ENCODE measurements at places on chromosomes 7 and 10.

DNA sequence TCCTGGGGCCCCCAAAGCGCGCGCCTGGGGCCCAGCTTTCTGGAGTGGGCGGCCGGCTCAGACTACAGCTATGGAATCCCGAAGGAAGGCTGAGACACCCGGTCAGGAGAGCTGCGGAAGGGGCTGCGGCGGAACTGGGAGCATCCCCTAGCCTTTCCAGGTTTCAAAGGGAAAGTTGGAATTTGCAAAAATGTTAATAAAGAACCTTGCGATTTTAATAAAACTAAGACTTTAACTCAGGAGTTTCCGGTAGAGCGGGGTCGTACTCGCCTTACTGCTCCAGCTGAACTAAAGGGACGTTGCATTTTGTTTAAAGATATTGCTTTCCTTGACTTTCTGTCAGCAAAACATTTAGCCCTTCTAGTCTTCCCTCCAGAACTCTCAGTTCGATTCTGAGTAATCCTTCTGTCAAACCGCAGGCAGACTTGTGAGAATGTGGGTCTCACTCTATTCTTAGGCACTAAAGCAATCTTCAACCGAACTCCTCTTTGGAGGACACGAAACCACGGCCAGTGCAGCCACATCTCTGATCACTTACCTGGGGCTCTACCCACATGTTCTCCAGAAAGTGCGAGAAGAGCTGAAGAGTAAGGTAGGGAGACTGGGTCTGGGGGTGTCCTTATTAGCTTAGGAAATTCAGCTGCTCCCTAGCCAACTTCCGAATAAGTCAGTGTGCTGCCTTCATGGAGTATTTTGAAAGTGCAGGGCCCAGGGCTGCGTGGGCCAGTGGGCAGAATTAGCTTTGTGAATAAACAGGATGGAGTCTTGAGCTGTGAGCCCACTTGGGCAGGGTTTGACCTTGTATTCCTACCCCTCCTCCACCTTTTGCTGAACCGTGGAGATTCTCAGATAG is 1.9 kb downstream of the CYP26A1 start:
- no peak for DNase-seq

- DNase-seq = no peak
Measured at GRCh38 chr10:14173391-14173705, 157.4 kb downstream of the FRMD4A start.

DNA sequence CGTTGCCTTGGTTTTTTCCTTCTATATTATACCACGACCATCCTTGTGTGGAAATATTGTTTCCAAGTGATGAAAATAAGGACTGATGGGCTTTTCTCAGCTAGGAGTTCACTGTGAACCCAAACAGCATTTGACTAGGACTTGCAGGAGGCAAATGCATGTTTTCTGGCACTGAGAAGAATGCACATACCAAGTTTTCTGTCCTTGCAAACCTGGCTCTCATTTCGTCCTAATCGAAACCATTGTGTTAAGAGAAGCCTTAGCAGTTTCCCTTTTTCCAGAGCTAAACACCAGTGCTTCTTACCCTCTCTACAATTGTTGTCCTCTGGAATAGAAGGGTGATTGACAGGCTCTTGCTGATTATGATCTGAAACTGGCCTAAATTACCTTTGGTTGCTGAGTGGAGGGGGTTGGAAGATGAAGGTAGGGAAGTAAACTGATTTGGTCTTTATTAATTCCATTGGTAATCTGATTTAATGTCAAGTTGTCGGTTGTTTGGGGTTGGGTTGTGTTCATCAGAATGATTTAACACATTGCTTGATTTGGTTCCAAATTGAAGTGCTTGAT is 33.1 kb upstream of the ELMO1 start:
- DNase-seq = no peak

- DNase-seq = peak; percentile 4
Measured at GRCh38 chr7:103134836-103135554, 13.9 kb downstream of the NAPEPLD start.

DNA sequence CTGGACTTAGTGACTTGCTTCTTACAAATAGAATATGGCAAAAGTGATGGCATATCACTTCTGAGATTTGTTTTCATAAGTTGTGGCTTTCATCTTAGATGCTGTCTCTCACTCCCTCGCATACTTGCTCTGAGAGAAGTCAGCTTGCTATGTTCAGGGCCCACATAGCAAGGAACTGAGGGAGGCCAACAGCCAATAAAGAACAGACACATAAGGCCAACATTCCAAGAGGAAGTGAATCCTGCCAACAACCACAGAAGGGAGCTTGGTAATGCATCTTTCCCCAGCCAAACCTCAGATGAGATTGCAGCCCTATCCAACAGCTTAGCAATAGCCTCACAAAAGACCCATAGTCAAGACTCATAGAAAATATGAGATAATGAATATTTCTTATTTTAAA is 39.2 kb upstream of the DMTF1 start:
- no peak for DNase-seq

GRCh38 chr10:50566150-50566549 is 57.6 kb downstream of the SGMS1 start:
- no peak for DNase-seq

- no peak for DNase-seq
Measured at GRCh38 chr7:48110868-48111267, 21.8 kb downstream of the UPP1 start.

- DNase-seq = peak; percentile 52
Measured at GRCh38 chr10:125038637-125039036, 96.7 kb downstream of the ZRANB1 start.

- DNase-seq = no peak
Measured at GRCh38 chr7:41809529-41809939, 106.6 kb upstream of the INHBA start.

GRCh38 chr7:134098072-134098471 is 29.1 kb upstream of the LRGUK start:
- DNase-seq = no peak

DNA sequence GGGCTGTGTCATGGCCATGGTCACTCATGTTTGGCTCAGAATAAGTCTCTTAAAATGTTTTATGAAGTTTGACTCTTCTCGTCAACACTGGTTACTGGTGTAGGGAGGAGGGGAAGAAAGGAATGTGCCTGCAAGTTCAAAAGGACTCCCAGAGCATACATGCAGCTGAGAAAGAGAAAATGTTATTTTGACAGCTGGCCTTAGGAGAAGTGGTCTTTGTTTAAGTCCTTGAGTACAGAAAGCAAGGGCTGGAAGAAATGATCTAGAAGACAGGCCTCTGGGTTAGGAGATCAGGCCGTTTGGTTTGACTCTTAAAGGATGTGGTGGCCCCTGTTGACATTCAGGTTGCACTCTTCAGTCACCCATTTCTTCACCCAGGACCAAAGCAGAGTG is 245.5 kb downstream of the REEP3 start:
- DNase-seq = no peak

GRCh38 chr7:28142650-28143049 is 37.9 kb downstream of the JAZF1 start:
- DNase-seq = peak; percentile 39

DNA sequence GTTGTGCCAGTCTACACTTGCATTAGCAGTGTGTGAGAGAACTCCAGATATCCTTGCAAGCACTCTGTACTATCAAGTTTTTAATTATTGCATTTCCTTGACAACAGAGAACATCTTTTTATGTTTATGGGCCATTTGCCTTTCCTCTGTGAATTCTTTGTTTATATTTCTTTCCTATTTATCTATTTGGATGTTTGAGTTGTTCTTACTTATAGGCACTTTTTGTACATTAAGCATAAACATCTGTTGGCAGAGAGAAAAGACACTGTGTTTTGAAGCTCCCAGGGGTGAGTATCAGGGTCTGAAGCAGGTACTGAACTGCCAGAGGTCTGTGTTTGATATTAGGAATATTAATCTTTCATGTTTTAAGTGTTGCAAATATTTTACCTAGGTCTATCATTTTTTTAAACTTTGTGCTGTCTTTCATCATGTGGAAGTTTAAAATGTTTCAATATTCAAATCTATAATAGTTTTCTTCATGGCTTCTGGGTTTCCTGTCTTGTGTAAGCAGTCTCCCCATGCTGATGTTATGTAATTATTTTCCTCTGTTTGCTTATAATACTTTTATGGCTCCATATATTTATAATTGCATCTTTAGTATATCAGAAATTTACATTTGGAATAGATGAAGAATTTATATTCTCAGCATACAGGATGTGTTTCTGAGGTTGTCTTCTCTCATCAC is 17.7 kb upstream of the PDCD4 start:
- DNase-seq = no peak

DNA sequence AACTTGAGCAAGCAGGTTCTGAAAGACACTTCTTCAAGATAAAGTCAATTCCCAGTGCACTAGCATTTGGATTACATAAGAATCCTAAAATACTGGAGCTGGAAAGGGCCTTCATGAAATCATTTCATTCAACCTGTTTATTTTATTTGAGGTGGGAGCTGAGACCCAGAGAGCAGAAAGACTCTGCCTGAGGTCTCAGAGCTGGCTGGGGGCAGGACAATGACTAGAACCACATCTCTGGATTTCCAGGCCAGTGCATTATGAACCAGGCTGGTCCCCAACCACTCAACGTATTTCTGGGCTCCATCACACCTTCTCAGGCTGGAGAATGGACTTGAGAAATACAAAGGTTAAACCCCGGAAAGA is 8.4 kb downstream of the ANXA11 start:
- no peak for DNase-seq

DNA sequence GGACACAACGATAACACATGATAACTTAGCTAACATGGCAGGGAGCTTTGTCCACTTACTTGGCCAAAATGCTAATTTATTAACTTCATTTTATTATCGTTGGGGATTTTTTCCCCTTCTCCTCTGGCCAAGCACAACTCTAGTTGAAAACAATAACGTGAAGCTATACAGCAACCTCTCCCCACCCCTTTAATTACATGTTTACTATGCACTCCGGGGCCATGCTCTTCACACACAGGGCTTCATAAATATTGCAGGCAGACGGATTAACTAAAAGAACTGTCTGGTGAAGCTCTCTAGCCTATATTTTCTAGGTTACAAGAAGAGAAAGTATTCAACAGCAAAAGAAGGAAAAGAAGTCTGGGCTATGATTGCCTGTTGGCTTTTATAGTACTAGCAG is 51.7 kb downstream of the XRCC2 start:
- no peak for DNase-seq
